Central memory CD8-positive, alpha-beta T cell (primary cell): ENCODE measurements at places on chromosomes 5 and 9.

DNA sequence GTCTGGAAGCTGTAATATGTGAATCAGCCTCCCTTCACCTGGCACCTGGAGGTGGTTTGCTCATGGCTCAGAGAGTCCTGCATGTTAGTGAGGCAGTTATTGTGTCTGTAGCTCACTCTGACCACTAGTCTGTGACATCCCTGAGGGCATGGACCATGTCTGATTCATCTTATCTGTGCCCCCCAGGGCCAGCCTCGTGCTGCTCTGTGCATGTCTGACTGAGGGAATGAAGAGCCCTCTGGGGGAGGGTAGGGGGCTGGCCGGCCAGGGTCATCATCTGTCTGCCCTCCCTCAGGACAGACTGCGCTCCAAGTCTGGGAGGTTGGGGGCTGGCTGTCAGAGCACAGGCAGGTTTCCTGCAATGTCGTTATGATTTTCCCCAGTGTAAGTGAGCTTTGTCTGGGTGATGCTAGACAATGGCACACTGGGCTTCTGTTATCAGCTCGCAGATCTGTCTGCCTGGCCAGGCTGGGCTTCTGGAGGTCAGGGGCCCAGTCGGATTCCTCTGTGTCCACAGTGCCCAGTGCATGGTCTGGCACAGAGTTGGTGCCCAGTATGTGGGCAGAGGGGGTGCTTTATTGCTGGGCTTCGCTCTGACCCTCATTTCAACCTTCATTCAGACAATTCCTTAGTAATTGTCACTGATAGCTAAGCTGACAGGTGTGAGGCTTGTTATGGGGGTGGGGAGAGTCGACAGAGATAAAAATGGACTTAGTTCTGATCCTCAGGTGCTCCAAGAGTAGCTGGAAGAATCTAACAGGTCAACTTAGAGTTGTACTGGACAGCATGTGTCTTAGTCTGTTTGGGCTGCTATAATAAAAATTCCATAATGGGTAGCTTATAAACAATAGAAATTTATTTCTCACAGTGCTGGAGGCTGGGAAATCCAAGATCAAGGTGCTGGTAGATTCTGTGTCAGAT lies 85.7 kb upstream of the SHB start:
- peaks cover 24% of the 10 kb centered on the region for H3K27me3 ChIP-seq
- H3K4me1 ChIP-seq, result no peaks in the 10 kb centered on the region
- no peak for DNase-seq

DNA sequence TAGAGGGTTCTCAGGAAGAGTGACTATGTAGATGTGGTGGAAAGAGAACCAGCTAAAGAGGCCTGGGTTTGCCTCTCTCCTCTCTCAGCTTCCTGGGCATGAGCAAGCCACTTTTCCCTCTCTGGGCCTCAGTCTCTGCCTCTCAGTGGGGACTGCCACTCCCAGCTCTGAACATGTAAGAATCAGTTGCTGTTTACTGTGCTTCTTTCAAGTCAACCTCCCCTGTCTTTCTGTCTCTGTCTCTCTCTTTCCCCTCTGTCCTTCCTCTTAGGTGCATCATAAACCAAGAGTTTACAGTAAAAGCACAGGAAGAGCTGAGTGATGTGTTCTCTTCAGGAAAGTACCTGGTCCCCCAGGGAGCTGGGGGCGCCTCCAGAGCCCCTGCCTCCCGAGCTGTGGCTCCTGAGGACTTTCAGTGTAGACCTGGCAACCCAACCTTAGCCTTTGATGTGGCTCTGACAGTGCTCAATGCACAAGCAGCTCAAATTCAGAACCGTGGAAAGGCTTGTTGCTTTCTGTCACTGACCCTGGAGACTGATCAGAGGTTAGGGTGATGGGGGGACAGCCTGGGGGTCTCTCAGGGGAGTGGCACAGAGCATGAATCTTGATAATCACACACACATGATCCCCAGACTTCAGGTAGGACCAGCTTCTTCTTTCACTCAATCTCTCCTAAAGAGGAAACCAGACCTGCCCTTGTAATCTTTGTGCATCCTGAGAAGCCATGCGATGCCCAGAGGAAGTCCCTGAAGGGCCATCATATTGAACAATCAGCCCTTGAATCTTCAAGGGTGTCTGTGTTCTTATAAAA lies 59.4 kb upstream of the TNFSF8 start:
- H3K4me1 ChIP-seq, result peaks cover 13% of the 10 kb centered on the region
- H3K27me3 ChIP-seq, result no peaks in the 10 kb centered on the region
- no peaks in the 10 kb centered on the region for H3K36me3 ChIP-seq
- no peak for DNase-seq
- no peak overlapping the region for H3K27ac ChIP-seq

DNA sequence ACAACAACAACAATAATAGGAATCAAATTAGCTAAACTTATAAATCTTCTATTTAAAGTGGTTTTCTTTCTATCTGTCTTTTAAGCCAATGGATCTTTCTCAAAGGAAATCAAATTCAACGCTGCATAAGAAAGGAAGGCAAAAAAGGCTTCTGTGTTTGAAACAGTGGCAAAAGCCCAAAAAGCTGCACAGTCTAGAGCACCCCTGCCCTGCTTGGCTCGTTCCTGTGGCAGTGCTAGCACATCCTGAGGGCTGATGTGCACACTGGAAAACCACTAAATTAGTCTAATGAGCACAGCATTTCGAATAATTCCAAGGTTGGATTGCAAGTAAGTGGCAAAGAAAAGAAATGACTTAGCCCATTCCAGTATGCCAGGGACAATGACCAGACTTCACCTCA lies 80.7 kb downstream of the AP3B1 start:
- peaks cover 9% of the 10 kb centered on the region for H3K36me3 ChIP-seq
- H3K27me3 ChIP-seq, result no peaks in the 10 kb centered on the region
- H3K4me3 ChIP-seq, result no peak overlapping the region
- no peaks in the 10 kb centered on the region for H3K4me1 ChIP-seq
- DNase-seq, result no peak

DNA sequence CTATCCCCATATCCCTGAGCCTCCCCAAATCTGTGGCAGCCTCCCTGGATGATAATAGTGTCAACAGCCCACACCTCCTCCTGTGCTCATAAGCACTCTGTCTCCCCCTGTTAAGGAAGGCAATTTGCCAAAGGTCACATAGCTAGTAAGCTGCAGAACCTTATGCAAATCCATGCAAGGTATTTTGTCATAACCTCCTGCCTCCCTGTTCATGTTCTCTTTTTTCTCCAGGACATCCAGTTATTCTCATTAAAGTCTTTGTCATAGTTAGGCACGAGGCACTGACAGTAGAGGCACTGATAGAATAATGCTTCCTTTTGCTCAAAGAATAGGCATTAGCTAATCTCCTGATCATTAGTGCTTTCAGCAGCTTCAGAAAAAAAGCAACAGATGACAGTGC lies 10.2 kb upstream of the AUH start:
- H3K27ac ChIP-seq, result no peak overlapping the region
- peaks cover 6% of the 10 kb centered on the region for H3K4me1 ChIP-seq
- no peak for DNase-seq
- H3K36me3 ChIP-seq, result no peaks in the 10 kb centered on the region

DNA sequence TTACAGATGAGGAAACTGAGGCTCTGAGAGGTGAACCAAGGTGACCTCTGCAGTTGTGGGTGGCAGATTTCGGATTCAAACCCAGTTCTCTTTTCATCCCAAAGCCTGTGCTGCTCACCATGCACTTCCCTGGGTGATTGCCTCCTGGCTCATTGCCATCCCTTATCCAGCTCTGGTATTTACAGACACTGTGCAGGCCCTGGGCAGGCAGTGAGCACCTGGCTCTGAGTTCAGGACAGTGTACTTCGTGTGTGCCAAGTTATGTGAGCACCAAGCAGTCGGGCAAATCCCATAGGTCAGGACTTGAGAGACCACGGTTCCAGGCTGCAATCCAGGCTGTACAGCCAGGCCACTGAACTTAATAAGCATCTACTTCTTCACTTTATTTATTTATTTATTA lies 1.4 kb downstream of the LRSAM1 start:
- no peaks in the 10 kb centered on the region for H3K27me3 ChIP-seq
- H3K27ac ChIP-seq, result no peak overlapping the region
- peaks cover 47% of the 10 kb centered on the region for H3K36me3 ChIP-seq

DNA sequence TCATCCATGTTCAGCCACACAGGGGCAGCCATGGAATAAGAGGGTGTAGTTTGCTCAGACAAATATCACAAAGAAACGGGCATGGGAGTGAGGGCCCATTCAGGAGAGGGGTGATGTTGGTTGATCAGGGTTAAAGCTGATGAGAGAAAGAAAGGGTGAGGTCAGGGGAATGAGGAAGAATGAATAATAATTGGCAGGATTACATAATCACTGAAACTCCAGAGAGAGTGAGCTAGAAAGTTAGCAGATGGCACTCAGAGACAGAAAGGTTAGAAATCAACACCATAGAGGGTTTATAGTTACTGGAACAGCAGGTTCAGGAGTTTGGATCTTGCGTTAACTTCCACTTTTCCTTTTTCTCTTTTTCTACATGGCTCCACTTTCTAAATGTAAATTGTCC lies 113.9 kb downstream of the TAF11L14 start:
- H3K36me3 ChIP-seq, result no peaks in the 10 kb centered on the region
- H3K4me3 ChIP-seq, result no peak overlapping the region
- no peak overlapping the region for H3K27ac ChIP-seq
- H3K4me1 ChIP-seq, result no peaks in the 10 kb centered on the region

GRCh38 chr9:81879501-81879916 lies 48.7 kb upstream of the SPATA31D4 start:
- H3K36me3 ChIP-seq, result no peaks in the 10 kb centered on the region
- no peak for DNase-seq
- no peaks in the 10 kb centered on the region for H3K27me3 ChIP-seq
- H3K27ac ChIP-seq, result no peak overlapping the region
- H3K4me3 ChIP-seq, result no peak overlapping the region
- no peaks in the 10 kb centered on the region for H3K4me1 ChIP-seq
